ENCODE measurements at places on chromosomes 2 and 18.

DNA sequence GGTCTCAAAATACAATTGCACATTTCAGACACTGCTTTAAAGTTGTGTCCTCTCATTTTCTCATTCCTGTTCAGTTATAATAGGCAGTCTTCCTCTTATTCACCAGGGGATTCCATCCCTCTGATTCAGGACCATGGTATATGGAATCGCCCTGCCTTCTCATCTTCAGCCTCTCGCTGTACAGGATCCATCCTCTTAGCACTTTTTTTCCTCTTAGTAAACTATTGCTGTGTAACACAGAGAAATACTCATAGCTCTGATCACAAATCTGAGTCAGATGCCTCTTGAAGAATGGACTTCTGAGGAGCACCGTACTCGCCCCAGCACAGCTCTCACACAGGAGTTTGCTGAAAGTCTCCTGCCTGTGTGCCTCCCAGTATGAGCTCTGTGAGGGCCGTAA lies 11.3 kb downstream of the RMP24 start:
- no peak for DNase-seq

DNA sequence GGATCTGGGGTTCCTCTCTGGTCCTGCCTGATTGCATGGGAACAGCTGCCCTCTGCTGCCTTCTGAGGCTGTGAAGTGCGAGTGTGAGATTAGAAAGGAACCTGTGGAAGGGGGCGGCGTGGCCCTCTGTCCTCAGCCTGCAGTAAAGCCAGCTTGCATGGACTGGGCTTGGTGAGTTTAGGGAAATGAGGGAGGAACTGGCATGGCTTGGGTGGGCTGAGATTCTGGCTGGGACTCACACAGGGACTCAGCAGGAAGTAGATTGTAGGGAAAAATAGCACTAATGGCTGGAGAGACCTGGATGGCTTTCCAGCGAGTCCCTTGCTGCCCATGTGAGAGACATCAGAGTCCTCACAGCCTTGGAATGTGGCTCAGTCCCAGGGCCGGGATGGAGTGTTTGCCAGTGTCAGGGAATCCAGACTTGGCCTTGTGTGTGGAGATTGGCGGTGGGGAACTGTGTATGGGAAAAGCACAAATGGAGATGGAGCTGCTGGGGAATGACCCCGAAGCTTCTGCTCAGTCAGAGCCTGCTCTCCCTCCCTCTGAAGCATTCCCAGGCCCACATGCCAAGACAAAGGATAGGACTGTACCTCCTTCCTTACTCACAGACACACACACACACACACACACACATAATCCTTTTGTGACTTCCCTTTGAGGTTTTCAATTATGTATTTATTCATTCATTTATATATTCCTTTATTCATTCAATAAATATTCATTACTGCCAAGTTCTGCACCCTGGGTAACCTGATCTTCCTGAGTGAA lies 115.4 kb downstream of the ACAA2 start:
- no peak for DNase-seq

DNA sequence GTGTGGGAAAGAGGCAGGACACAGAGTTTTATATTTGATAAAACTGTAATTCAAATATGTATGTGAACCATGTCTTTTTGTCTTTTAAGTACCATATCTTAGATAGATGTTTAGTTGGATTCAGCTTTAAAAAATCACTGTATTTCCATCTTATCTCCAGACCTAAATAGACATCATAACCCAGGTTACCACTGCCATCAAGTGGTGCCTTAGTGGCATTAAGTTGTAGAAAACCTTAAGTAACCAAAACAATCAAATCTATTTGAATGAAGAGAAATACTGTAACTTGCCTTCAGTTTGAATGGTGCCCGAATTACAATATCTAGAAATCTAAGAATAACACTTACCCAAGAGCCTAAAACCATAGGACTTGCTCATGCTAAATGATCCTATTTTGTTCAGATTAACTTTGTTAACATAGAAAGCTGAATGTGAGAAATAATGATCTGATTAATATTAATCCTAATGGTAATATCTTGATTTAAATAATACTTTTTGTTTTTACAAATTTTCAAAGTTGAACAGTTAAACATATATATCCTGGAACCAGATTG lies 92.5 kb upstream of the MAP2 start:
- DNase-seq, result peak; percentile 23

DNA sequence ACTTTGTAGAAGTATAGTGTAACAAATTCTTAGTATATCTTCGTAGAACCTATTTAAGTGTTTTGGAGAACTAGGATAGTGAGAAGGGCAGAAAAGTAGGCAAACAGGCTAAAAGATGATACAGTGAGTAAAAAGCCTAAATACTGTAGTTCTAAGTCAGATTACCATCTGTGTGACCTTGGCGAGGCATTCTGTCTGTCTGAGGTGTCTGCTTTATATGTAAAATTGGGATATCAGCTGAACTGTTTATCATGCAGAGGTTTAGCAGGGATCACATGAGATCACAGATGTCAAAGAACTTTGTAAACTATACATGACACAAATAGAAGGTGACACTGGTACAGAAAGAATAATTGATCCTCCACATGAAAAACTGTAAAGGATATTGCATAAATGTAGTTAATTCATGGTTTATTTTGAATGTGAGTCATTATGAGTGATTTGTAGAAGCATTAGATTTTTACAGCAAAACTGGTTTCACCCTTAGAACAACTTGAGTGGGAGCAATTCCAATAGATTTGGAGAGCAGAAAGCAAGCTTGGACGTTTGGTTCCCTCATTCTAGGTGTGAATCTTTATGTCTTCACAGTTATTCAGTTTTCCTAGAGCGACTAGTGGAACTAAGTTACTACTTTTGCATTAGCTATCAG lies 41.9 kb downstream of the TAF1B start:
- no peak for DNase-seq

GRCh38 chr2:109009920-109010610 lies 21.0 kb upstream of the EDAR start:
- no peak for DNase-seq

DNA sequence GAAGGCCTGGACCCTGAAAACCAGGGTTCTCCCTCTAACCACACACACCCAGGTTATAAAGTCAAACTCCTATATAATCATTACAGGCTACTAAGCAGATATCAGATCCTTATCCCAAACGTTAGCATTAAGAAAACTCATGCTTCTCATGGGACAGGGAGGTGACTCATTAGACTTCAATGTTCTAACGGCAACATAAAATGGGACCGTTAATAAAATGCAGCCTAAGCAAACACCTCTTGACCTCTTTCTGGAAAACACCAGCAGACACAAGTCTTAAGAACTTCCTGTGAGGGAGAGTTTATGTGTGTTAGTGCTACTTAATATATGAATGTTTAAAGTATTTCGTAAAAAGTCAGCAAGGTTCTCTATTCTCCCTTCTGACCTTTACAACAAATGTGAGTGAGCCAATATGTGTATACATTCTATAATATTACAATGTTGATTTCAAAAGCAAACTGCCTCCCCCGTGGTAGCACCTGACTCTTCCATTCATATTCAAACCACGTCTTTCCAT lies 31.7 kb downstream of the LPIN2 start:
- DNase-seq, result no peak

GRCh38 chr2:201403880-201404279 lies 46.7 kb upstream of the FLACC1 start:
- no peak for DNase-seq

GRCh38 chr2:224831530-224831929 lies 115.4 kb upstream of the CCDC195 start:
- DNase-seq, result no peak

DNA sequence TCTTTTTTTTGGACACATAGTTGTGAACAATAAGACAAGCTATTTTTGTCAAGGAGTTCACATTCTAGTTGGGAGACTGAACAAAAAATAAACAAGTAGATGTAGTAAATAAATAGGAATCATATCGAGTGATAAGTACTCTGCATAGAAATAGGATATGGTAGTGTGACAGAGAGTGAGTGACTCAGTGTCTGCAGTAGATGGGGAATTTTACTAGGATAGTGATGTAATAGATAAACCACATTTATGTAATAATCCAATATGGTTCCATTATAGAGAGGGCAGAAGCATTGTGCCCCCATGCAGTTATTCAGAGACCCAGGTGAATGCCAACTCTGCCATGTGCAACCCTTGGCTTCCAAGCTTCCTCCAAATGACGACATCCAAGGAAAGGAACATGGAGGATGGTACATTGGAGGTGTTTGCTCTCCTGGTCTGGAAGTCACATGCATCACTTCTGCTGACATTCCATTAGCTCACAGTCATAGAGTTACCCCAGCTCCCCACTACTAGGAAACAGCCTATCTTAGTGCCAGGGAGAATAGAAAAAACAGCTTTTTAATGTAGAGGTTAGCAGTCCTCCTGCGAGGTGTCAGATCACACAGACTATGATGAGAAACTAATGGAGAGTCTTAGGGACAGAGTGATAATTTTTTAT lies 595.4 kb downstream of the NYAP2 start:
- DNase-seq, result no peak

DNA sequence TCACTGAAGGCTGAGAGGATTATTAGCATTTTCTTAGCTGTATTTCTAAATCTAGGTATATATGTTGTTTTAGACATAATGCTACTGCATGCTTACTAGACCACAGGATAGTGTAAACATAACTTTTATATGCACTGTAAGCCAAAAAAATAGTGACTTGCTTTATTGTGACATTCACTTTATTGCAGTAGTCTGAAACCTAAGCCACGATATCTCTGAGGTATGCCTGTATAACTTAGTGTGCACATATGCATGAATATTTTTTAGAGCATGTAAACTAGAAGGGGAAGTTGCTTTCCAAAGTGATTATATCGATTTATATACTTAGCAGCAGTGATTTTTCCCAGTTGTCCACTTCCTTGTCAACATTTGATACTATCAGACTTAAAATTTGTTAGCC lies 81.8 kb downstream of the SOS1 start:
- no peak for DNase-seq

GRCh38 chr18:6795307-6795706 lies 65.8 kb downstream of the ARHGAP28 start:
- peak; percentile 17 for DNase-seq

- no peak for DNase-seq
Measured at GRCh38 chr2:37096568-37096967, 12.2 kb downstream of the GPATCH11 start.

- no peak for DNase-seq
Measured at GRCh38 chr2:150429384-150429961, 58.0 kb downstream of the RND3 start.

- no peak for DNase-seq
Measured at GRCh38 chr2:34481542-34481941, 882.4 kb upstream of the FAM98A start.
